Heart right ventricle (tissue), 16 donors: ENCODE measurements at places on chromosomes 6 and 20. TPM values are rescaled to one million over a fixed set of nuclear protein-coding genes. Genes with fewer than 3 reads are reported as not detected.

ARHGAP40 gene
- not detected for total RNA-seq

RHAG gene
- 0.38 TPM for total RNA-seq

LSM2 gene
- 27.6 TPM for total RNA-seq

ASXL1 gene
- 34.6 TPM for total RNA-seq

GDAP1L1 gene
- total RNA-seq: not detected
